ENCODE measurements at places on chromosomes 4 and X.

DNA sequence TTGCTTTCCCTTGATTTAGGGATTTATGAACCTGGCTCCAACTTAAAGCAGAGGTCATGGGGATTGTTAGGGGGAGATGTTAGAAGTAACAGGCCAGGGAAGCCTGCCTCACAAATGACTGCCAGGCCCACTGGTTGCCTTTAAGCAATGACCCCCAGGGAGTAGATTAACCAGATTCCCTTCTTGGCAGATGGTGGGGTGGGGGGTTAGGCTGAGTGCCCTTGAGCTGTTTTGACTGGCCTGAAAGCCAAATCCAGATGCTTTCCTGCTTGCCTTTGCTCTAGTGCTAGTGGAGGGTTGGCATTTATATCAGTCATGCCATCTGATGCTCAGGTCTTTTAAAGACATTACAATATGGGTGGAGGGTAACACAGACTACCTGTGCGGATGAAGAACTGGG is 128.1 kb downstream of the TMEM164 start:
- peak; percentile 76 for DNase-seq

- DNase-seq = no peak
Observed at GRCh38 chr4:42216664-42217063, 64.2 kb upstream of the BEND4 start.

GRCh38 chrX:30312858-30313257 is 3.7 kb upstream of the NR0B1 start:
- DNase-seq = no peak

- no peak for DNase-seq
Observed at GRCh38 chr4:40454816-40455215, 119.7 kb downstream of the CHRNA9 start.

GRCh38 chr4:168717847-168718246 is 221.0 kb downstream of the PALLD start:
- no peak for DNase-seq
